Muscle of leg (tissue), 16 donors: ENCODE measurements at places on chromosomes 16 and 17.

- DNase-seq = no peak
Observed at GRCh38 chr17:65398040-65398787, 163.2 kb downstream of the AXIN2 start.

DNA sequence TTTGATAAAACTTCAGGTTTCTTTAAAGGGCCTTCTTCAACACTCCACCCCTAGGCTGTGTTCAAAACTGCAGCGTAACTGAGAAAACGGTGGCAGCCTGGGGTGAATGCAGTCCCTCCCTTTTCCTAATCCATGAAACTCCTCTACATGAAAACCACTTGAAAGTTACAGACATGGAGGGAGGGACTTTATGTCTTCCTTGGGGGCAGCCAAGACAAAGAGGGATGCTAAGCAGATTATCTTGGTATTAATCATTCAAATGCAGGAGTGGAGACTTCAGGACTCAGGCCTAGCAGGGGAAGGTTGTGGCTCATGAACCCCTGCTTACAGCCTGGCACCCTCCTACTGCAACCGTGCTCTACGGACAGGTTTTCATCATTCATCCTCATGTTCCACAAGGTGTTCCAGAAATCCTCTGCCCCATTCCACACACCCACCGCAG, 46.8 kb downstream of the RNF112 start:
- DNase-seq = no peak

DNA sequence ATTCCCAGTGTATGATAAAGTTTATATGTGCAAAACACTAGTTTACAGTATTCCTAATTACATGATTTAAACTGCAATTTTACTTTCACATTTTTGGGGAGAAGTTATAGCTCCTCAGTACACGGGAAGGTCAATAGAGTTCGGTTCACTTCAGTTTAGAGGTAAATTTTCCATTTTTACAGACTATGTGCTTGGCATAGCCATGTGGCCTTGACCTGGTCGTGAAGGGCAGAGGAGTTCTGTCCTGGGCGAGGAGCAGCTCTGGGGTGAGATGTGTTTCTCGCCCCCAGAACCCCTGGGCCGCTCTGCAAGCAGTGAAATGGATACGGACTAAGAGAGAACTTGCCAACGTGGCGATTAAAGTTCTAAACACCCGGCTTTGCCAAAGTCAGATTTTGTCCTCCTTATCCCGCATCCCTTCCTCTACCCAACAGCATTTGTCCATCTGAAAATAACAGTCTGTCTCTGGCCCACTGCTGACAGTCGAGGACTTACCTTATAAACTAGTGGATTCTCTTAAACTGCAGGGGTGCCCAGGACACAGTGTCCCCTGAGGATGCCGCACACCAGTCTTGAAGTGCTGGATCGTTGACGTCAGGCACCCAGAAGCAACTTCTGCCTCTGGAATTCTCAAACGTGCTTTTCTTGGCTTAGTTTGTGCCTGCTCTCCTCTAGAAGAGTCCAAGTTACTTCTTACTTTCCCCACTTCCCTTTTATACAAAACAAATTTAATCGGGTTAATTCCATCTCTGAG, 1.5 kb upstream of the SIAH1 start:
- no peak for DNase-seq

- no peak for DNase-seq
Observed at GRCh38 chr16:59201160-59201559, 467.0 kb upstream of the GOT2 start.

DNA sequence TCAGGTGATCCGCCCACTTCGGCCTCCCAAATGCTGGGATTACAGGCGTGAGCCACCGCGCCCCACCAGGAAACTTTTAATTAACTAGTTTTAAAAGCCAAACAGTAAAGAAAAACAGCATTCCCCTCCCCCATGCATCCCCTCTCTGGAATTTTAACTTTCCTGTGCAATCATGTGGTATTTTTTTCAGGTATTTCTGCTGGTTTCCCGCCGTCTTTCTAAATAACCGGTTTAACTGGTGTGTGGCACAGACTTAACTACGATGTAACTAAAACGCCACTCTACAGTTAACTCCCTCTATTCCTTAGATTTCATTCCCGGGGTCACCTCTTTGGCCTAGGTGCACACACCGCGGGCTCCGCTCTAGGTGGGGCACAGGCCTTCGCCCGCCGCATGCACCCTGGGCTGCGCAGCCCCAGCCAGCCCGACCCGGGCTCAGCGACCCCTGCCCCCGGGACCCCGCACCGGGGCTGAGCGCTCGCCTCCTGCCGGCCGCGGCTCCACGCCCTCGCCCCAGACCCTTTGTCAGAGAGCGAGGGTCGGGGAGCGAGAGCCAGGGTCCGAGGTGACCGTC, 15.1 kb upstream of the UTP6 start:
- no peak for DNase-seq

GRCh38 chr16:68244903-68245853, at the start of gene PLA2G15:
Gene PLA2G15, plus strand, starts transcription at chr16:68245373. Its CDS starts 54 bp downstream, at chr16:68245427.
- DNase-seq = peak; percentile 98

GRCh38 chr17:2602597-2603017, 9.2 kb downstream of the PAFAH1B1 start:
- no peak for DNase-seq

DNA sequence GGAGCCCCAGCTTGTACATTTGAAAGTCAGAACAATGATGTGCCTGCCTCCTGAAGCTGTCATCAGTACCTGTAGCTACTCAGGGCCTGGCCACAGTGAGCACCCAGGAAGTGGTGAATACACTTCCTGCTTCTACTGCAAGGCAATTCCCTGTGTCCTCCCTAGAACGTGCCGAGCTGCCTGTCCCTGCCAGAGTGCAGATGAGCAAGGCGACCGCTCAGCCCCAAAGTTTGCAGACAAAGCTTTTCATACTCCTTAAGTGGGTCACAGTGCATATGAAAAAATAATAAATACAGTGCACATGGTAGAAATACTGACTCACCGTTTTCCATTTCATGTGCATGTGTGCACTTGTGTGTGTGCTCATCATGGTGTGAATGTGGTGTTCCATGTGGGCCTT, 77.3 kb downstream of the MPRIP start:
- peak; percentile 72 for DNase-seq

GRCh38 chr17:45016237-45016636, 35.2 kb downstream of the DCAKD start:
- no peak for DNase-seq

GRCh38 chr17:38460082-38460715, 31.9 kb downstream of the ARHGAP23 start:
- DNase-seq = no peak

DNA sequence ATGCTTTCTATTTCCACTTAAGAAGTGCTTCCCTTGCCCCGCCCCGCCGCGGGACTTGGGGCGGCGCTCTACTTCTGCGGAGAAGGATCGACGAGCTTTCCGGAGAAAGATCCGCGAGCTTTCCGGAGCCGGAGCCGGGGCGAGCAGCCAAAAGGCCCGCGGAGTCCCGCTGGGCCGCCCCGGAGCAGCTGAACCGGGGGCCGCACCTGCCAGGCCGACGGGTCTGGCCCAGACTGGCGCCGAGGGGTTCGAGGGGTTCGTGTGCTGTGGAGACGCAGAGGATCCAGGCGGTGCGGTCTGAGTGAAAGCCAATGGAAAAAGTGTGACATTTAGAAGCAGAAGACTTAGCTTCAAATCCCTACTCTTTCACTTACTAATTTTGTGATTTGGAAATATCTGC, 50.8 kb downstream of the TBC1D26 start:
- DNase-seq = peak; percentile 88

DNA sequence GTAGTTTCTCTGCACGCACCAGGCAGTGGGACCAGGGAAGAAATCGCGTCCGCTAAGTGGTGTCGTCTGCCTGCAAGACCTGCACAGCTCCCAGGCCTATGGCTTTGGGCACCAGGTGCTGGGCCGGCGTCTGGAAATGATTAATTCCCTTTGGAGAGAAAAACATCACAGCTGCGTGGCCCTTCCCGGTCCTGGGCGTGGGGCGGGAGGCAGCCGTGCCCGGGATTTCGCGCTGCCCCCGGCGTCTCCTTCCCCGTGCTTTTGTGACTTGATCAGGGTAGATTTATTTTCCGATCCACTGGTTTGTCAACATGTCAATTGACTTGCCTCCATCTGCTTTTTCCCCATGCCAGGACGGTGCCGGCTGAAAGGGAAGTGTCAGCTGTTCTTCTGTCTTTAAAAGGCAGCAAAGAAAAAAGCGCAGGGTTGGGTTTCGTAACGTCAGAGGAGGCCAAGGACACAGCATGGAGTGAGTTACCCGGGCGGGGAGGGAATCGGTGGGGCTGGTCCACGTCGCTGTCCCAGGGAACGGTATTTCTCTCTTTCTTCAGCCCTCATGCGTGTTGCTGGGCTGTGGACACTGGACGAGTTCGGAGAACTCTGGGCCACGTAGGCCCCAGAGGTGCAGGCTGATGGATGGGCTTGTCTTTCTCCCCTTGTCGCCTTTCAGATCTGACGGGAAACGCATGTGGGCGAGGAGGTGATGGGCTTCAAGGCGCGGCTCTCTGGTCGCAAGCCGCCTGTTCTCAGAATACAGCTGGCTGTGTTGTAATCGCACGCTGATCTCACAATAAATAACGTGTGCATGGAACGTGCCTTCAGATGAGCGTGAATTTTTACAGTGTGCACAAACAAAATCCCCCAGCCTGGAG, 188.1 kb upstream of the ZNF469 start:
- peak; percentile 89 for DNase-seq

DNA sequence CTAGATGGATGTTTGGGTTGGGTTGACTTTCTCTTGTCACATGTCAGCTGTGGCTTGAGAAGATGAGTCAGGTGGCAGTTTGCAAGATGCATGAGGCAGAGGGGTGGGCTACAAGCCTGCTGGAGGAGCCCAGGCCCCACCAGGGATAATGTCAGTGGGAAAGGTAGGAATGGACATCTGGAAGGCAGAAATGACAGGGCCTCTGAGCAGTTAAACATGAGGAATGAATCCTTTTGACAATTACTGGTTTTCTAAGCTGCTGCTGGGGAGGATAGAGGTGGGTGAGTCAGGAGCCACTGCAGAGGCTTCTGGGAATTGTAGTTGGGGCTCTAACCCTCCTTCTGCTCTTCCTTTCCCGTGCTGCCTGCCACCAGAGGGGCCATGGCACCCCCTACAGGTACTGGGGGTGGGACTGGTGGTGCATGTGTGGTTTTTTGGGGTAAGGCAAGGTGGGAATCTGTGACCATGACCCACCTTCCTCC, 15.7 kb downstream of the SLC52A1 start:
- DNase-seq = no peak

DNA sequence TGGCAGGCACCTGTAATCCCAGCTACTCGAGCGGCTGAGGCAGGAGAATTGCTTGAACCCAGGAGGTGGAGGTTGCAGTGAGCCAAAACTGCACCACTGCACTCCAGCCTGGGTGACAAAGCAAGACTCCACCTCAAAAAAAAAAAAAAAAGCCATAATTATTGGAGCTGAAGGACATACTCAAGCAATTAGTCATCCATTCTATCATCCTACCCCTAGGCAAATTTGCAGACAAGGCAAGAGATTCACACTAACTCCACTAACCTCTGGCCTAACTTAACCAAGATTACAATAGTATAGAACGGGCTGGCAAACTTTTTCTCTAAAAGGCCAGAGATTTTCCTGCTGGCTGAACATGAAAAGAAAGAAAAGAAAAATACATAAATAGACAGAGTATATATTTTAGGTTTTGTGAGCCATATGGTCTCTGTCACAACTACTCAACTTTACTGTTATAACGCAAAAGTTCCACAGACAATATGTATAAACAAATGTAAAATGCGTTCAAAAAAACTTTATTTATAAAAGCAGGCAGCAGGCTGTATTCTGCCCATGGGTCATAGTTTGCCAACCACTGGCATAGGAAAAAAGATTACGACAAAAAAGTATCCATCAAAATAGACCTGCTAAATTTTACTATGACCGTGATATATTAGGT, 29.7 kb downstream of the BRIP1 start:
- no peak for DNase-seq

GRCh38 chr17:43970366-43970765, 16.6 kb upstream of the PYY start:
- DNase-seq = no peak

DNA sequence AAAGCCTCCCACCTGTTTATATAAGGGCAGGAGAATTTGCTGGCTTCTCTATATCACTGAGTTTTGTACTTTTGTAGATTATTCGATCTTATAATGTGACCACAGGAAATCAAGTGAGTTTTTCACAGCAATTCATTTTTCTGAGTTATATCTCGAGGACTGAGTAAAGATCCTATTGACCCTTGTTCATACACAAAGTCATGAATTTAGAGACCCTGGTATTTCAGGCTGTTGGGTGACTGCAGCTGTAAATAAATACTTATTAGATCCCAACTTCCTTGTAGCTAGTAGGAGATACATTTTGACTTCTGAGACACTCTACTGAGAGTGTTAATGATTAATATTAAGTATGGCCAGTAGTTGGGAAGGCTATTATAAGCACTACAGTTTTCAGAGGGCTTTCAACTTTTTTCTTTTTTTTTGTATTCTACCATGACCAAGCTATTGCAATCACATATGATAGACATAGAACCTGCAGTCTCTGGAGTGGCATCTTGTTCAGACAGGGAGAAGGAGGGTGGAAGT, 3.2 kb upstream of the KRT20 start:
- DNase-seq = no peak
